ENCODE measurements at places on chromosomes 13 and 19.

DNA sequence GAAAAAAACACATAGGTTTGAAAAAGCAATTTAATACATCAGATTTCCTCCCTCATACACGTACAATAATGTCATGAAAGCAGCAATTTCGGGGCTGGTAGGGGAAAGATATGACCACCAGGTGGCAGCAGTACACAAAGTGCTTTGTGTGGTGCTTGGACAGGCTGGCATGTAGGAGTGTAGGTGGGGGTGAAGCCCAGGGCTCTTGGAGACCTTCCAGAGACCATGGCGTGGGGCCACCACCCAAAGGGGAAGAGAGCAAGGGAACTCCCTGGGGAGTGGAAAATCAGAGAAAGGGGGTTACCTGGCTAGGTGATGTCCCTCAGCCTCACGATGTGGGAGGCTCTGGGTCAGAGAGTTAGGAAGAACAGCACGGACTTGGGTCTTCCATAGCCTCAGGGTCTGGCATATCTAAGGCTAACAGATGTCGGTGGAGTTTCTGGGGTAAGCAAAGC, 11.8 kb upstream of the CCNA1 start:
- peak; percentile 66 for DNase-seq

DNA sequence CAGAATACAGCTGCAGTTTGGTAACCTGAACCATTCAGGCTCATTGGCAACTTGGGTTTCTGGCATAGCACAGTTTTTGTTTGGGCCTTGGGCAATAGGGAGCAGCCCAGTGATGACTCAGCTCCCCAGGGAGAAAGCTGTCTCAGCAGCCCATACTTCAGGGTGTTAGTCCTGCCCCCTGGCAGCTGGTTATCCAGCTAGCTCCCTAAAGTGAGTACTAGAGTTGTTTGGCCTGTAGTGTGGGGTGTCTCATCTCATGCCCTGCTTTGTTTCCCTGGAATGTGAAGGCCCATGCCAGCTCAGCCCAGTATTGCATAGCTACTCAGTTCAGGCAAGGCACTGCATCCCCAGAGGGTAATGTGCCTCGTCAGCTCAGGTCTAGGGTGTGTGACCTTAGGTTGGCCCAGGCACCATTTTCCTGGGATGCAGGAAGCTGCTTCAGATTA, 18.2 kb upstream of the ZNF543 start:
- DNase-seq = peak; percentile 92

DNA sequence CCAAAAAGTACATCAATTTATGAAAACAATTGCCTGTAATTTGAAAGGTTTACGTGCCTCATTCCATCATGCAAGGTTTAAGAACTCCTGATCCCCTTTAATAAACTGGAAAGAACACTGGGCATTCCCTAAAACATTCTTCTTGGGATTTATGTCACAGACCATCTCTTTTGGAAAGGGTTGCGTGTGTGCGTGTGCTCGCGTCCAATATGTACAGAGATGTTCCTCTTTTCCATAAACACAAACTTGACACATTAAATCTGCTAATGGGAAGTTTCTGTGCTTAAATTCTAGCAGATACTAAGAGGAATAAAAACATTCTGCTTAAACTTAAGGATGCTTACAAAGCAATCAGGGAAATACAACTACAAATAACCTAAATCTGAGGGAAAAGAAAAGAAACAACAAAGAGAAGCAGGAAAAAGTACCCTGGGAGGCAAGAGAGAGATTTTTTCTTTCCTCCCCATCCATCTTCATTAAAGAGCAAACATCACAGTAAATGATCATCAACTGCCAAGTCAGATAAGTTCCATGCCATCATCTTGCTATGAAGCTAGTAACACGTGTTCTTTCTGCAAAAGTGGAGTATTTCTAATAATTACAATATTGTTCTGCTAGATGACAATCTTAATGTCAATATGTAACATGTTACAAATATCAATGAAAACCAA, 83.7 kb downstream of the STK24 start:
- no peak for DNase-seq

GRCh38 chr19:57141699-57142098, 3.3 kb downstream of the ZIM3 start:
- no peak for DNase-seq

DNA sequence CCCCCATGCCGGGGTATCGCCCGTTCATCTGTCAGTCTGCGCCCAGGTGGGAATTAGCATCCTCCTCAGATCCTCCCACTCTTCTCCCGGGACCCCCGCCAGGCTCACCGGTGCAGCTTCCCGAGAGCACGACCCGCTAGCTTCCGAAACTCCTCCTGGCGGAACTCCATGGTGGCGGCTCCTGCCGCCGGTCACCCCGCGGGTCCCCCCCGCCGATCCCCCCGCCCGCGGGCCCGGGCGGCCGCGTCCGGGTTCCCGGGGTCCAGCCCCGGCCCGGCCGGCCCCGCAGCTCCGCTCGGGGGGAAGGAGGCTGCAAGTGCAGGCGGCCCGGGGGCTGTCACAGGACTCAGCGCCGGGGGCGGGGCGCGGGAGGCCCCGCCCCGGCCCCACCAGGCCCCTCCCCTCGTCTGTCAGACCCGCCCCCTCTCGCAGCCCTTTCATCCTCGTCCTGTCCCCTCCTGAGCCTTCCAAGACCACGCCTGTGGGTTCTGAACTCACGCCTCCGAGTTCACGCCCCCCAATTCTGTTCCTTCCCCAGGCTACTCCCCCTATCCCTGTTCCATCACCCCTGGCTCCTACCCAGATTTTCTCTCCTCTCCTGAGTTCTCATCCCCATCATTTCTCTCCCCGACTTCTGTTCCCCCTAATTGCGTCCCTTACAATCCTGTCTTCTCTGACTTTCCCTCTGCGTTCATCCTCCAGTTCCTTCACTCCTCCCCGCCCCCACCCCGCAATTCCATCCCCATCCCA, at the start of gene SLC17A7:
Gene SLC17A7 (minus strand): TSS at position 318 of the 750 bp plus-strand sequence. CDS start 148 bp downstream, at position 170.
- no peak for DNase-seq

DNA sequence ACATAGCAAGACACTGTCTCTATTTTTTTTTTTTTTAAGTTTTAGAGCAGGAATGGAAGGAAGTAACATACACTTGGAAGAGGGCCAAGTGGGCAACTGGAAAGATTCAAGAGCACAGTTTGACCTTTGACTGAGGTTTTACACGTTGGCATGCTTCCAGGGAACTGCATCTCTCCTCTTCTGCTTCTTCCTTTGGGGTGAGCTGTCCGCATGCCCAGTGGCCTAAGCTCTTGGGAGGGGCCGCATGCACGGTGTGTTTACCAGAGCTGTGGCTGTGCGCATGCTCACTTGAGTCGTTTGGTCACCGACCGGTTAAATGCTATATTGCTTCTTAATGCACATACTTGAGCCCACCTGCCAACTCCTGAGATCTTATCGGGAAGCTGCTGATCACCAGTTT, 727.7 kb downstream of the UQCRFS1 start:
- no peak for DNase-seq

- no peak for DNase-seq
Observed at GRCh38 chr13:48429036-48429435, 16.1 kb upstream of the LPAR6 start.

DNA sequence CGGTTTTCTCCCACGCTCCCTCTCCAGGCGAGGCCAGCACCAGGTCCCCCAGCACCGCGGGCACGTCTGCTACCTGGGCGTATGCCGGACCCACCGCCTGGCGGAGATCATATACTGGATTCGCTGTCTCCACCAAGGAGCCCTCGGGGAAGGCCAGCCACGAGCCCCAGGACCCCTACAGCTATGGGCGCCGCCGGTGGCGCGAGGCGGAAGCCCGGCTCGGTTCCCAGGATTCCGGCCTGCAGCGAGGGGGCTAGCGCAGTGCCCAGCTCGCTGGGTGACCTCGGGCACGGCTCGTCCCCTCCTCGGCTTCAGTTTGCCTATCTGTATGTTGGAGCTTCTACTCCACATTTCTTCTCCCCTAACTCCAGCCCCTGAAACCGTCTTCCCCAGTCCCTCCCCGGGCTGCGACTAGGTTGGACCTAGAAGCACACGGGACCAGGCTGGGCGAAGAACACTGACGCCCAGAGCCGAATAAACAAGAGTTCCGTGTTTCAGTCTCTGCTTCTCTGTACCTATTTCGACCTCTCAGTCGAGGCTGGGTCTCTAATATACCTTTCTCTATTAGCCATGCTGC, 749 bp upstream of the CPT1C start:
- no peak for DNase-seq

GRCh38 chr13:74466864-74467263, 332.7 kb upstream of the KLF12 start:
- DNase-seq = no peak

DNA sequence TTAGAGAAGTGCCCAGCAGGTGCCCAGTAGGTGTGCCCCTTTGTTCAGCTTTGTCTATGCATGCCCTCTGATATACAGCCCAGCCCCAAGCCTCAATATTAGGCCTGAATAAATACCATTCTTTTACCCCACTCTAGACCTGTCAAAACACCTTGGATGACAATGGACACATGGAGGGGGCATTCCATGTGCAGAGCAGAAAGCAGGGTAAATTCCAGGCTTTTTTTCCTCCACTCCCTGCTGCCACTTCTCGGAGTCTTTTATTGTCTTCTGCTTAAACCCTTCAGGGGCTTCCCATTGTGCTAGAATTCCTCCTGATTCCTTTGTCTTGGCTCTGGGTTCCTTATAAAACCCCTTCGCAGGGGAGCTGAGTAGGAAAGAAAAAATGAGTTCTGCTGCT, 5.8 kb upstream of the FRY start:
- DNase-seq = no peak

- DNase-seq = no peak
Observed at GRCh38 chr19:45872095-45872919, 8.2 kb downstream of the FOXA3 start.

- DNase-seq = peak; percentile 31
Observed at GRCh38 chr13:40230833-40231266, 435.6 kb downstream of the FOXO1 start.

- DNase-seq = no peak
Observed at GRCh38 chr13:40756042-40756441, 14.9 kb downstream of the MRPS31 start.

DNA sequence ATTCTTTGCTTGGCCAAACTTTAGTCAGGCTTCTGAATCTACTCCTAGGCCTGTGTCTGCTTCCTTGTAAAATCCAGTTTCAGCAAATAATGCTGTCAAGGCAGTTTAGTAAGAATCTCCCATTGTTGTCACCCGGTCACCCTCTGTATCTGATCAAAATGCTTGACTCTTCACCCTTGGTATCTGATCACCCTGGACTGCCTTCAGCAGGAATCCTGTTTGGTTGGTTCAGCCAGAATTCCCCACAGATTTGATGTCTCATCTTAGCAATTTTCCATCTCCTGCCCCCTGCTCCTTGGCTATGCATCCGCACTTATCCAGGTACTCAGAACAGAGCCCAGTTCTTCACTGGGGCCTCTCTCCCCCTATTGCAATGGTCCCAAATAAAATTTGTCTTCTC, 172.4 kb upstream of the UBL3 start:
- no peak for DNase-seq

DNA sequence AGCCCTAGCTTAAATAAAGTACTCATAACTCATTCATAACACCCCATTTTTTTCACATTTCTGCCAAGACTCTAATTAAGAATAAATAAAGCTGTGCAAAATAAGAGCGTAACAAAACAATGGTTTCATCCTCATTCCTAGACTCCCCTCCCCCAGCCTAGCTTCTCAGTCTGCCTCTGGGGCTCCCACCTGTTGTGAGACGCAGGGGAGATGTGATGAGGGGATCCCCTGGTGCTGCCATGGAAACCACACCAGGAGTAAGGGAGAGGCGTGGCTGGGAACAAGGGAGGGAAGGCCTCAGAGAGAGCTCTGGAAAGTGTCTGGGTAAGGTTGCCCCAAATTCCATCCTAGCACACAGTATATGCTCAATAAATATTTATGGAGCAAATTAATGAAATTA, 93.3 kb upstream of the USP29 start:
- DNase-seq = no peak

- peak; percentile 50 for DNase-seq
Observed at GRCh38 chr13:99275093-99275469, 16.9 kb upstream of the GPR18 start.

DNA sequence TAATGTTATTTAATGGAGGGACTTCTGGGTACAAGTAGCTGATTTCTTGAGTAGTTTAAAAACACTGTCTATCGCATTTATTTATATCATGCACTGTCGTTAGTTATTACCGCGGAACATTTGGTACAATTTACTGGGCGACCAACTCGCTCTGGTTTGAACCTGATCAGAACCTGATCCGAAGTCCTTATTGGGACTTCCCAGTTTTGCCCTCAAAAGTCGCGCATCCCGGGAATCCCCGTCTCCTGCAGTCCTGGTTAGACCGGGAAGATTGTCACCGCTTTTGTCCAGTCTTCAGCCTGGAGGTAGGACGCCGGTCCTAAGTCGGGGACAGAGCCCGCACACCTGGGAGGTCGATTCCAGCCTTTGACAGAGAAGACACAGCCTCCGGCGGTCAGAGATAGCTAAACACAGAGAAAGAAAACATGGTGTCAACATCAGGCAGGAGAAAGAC, 694 bp downstream of the CLN5 start:
- DNase-seq = peak; percentile 15
